ENCODE measurements at places on chromosomes 3 and 15.
A peak's percentile ranks its signal among the peaks of the same experiment; 100 is the strongest.

DNA sequence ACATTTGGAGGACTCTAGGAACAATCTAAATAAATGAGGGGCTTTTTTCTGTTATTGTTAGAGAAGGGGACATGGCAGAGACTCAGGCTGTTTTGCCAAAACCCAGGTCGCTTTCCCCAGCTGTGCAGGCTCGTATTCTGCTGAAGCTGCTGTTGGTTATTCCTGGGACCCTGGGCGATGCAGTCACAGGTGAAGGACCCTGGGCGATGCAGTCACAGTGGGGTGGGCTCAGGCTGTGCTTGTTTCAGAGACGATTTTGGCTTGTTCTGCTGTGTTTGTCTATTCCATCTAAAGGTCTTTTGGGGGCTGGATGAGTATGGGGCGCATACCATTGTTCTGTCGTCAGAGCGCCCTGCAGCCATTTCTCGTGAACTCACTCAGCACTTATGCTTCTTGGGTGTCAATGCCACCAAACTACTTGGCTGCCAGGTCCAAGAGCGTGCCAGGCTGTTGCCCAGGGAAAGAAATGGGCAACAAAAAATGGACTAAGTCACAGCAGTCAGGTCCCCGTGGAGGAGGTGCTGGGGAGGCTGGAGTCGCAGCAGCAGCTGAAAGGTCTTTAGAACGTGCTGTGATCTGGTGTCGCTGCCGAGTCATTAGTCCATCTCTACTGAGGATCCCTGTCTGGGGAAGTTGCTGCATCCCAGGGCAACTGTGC, 151.4 kb downstream of the CHDH start:
- no peak for DNase-seq

GRCh38 chr3:49377483-49377882, 19.3 kb upstream of the GPX1 start:
- DNase-seq: no peak

GRCh38 chr15:72092006-72092405, 25.9 kb downstream of the MYO9A start:
- no peak for DNase-seq

DNA sequence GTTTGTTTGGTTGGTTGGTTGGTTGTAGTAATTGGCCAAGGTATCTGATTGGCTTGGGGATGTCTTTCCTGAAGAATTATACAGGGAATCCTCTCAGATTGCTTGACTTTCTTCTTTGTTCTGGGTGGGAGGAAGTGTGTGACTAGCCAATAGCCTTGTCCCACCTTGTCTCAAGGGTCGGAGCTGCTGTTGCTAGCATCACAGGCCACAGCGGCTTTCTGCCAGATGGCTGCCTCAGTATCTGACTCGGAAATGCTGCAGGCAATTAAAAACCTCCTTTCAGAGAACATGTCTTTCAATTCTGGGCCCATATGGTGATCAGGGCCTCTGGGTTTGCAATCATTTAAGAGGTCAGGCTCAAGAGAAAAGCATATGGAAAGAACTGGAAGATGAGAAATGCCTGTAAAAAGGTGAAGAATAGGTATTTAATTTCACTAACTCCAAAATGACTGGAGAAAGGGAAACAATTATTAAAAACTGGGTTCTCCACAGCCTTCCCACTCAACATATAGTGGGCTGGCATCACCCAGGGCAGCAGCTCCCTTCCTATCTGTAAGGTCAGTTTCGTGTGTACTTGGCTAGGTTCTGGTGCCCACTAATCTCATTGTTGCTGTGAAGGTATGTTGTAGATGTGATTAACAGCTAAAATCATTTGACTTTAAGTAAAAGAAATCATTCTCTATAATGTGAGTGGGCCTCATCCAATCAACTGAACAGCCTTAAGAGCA, 32.4 kb downstream of the TGFBR2 start:
- DNase-seq: no peak

DNA sequence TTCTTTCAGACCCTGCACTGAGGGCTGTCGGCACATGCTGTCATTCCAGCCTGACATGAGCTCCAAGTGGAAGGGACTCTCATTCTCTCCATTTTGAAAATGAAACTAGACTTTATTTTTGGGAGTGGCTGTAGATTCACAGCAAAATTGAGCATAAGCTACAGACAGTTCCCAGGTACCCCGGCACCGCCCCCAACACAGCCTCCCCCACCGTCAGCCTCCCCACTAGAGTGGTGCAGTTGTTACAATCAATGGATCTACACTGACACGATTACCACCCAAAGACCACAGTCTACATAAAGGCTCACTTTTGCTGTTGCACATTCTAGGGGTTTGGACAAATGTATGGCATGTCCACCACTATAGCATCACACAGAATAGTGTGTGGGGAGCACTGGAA, 29.5 kb upstream of the FGD5 start:
- DNase-seq: no peak

DNA sequence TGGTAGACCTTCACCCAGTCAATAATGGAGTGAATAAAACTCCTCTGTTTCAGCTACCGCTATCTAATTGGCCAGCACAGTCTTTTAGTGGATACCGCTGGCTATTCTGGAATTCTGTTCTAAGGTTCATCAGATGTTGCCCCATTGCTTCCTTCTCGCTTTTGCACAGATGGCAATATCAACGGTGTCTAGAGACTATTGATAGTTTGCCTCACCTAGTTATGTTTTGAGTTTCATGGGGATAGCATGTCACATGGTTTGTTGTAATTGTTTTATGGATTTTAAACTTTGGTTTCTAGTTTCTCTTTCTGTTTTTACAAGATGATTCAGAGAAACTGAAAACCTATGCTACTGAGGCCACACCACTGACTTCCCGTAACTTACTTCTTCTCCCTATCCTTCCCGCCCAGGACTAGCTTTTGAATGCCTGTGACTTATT, 2.0 kb downstream of the XRN1 start:
- peak; percentile 14 for DNase-seq

- DNase-seq: no peak
Observed at GRCh38 chr3:102053375-102053989, 204.2 kb downstream of the NFKBIZ start.

DNA sequence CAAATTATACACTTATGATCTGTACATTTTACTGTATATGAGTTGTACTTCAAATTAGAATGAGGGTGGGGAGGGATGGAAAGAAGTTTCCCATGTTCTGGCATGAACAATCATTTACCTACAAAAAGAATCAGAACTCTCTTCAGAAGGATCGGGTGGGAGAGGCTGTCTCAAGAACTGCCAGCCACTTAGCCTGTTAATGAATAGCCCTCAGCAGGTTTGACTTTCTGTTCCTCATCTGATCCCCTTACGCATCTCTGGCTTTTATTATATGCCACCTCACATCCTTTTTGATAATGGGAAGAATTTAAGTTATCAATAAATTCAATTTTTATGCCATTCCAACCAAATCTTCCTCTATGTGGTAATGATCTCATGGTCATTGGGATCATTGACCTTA, 168.3 kb upstream of the TGFBR2 start:
- DNase-seq: no peak

- no peak for DNase-seq
Observed at GRCh38 chr3:94069194-94069813, 6.4 kb downstream of the NSUN3 start.

DNA sequence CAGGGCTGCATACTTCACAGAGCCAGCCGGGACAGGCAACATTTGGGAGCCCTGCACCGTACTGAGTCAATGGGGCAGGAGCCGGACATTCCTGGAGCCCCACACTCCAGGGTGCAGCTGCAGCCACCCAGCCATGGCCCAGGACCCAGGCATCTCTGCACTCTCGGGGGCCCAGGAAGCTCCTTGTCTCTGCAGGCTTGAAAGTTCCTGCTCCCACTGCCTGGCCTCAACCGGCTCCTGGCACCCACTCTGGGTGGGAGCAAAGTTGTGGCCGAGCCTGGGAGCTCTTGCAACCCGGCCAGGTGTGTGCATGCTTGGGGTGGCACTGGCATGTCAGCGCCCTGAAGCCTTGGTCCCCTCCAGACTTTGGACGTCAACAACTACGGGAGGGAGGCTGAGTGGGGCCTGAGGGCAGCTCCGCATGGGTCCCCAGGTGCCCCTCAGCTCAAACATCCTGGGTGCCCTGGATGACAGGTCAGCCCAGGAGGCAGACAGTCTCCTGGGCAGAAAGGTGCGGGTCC, 833.5 kb upstream of the CADM2 start:
- no peak for DNase-seq

GRCh38 chr3:31307131-31307785, 225.5 kb upstream of the STT3B start:
- no peak for DNase-seq

DNA sequence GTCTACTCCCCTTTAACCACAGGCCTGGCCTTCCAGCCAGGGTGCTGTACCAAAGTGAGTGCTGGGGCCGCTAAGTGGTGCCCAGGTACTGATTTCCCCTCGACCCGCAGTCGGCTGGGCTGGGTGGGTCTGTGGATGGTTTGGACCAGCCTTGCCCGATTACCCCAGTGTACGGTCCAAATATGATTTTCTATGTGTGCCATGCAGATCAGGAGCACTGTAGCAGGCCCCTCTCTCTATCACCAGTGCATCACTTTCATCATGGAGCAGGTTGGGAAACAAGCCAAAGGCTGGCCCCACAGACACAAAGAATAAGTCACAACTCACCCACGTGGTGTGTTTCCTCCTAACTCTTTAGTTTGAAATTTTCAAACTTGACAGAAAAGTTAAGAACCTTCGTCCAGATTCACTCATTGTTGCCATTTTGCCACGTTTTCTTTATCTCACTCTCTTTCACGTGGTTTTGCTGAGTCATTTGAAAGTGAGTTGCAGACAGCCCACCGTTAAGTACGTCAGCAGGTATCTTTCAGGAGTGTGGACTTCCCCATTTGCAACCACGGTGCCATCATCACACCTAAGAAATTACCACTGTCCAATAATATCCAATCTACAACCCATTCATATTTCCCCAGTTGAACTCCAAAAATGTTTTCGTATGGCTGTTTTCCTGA, 37.0 kb downstream of the ZNF710 start:
- peak; percentile 54 for DNase-seq

- no peak for DNase-seq
Observed at GRCh38 chr15:40706121-40706520, 11.1 kb downstream of the RAD51 start.

GRCh38 chr15:59918994-59919951, 84.8 kb upstream of the FOXB1 start:
- DNase-seq: peak; percentile 15

DNA sequence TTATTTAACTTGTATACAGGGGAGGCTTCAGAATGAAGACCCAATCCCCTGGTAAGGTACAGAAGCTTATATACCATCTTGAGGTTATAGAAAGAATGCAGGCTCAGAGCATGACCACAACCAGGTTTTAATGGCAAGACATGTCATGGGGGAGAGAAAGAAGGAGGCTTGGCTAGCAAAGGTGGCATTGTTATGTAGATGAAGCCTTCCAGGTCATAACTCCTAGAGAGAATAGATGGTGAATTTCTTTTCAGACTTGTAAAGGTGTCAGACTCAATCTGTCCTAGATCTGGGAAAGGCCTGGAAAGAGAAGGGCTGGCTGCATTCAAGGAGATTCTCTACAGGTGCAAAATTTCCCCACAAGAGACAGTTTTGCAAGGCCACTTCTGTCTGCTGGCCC, 99.4 kb upstream of the CTDSPL start:
- no peak for DNase-seq
